ENCODE measurements at places on chromosomes 3 and 15.

GRCh38 chr15:73633991-73634495 is 854 bp upstream of the NPTN start:
- no peak for DNase-seq

GRCh38 chr3:147160984-147161383 is 245.4 kb downstream of the ZIC4 start:
- no peak for DNase-seq

- DNase-seq = no peak
Observed at GRCh38 chr15:78073046-78073787, 4.3 kb downstream of the TBC1D2B start.

- no peak for DNase-seq
Observed at GRCh38 chr15:38622304-38622703, 57.7 kb upstream of the RASGRP1 start.

- DNase-seq = no peak
Observed at GRCh38 chr15:85011160-85011571, 29.5 kb downstream of the PDE8A start.

- no peak for DNase-seq
Observed at GRCh38 chr3:138767498-138768104, 67.1 kb downstream of the PIK3CB start.

GRCh38 chr3:64222501-64223111 is 2.7 kb downstream of the PRICKLE2 start:
- DNase-seq = no peak

DNA sequence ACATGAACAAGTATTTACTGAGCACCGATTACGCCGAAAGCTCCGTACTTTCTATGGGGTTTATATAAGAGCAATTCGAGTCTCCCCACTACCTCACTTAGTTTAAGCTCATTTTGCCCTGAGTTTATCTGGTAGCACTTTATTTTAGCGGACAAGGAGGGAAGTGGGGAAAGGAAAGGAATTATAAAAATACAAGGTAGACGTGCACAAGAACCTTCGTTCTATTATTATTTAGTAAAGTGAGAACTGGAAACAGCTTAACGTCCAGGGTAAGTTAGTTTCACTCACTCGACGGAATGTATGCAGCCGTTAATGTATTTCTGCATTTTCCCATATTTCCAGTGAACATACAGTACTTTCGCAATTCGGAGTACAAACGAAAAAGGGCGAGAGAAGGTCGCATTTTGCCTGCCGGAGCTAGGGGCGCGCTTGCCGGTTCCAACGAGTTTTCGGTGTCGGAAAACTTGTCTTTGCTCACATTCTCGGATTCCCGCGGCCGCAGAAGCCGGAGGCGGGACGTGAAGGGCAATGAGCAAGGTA is 1.2 kb upstream of the STT3B start:
- DNase-seq = no peak

DNA sequence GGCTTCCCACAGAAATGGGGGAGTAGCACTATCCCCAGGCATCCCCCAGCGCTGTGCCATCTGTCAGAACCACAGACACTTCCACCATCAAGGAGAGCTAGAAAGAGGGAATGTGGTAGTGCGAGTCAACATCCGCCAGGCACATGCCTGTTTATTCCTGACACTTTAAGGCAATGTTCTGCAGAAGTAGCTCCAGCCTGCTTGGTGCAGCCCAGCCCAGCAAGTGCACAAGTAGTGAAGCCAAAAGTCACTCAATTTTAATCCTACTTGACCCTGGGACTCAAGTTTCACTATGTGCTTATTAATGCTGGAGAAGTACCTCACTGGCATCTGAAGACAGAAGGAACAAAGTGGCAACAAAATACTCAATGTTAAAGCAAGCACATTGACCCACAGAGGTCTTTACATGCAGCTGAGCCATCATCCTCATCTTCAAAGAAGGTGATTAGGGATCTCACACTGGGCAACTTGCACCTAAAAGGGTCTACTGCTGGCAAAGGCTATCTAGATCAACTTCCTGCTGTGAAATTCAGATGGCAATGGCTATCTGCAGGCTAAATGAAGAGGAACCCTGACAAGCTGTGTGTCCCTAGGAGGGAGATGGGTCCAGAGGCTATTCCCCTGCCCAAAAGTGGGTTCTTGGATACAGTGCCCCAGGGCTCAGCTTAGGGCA is 61.4 kb upstream of the CLDN18 start:
- no peak for DNase-seq

- no peak for DNase-seq
Observed at GRCh38 chr3:140088058-140088457, 153.1 kb downstream of the CLSTN2 start.

DNA sequence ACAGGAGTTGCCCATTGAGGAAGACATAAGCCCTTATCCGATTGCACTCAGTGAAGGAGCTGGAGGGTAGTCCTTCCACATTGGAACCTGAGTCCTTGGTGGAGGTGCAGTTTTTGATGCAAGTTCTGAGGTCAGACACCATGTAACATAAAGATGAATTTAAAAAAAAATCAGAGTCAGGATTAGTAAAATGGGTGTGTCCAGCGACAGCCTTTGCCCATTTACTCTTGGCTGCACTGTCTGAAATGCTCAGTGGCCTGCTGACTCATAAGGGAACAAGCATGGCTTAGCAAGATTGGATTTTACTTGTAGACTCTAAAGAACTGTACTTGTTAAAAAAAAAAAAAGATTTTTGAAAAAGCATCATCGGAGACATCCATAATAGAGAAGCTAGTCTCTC is 241.1 kb upstream of the TOPAZ1 start:
- DNase-seq = no peak

GRCh38 chr15:58957101-58957973 is 23.9 kb upstream of the SLTM start:
- DNase-seq = peak; percentile 24

DNA sequence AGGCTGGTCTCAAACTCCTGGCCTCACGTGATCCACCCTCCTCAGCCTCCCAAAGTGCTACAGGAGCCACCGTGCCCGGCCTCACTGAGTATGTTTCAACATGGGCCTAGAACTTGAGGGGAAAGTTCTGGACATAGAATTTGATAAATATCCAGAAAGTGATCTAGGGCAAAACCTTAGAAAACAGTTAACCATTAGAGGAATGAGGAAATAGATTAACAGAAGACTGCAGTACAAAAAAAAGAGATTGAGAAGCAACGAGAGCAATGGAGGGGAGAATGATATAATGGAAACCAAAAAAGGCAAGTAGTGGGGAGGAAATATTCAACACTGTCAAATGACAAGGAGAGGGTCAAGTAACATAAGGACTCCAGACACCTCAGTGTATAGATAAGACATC is 191.5 kb downstream of the PLCH1 start:
- no peak for DNase-seq

- DNase-seq = no peak
Observed at GRCh38 chr3:141904203-141904602, 27.8 kb downstream of the ATP1B3 start.

DNA sequence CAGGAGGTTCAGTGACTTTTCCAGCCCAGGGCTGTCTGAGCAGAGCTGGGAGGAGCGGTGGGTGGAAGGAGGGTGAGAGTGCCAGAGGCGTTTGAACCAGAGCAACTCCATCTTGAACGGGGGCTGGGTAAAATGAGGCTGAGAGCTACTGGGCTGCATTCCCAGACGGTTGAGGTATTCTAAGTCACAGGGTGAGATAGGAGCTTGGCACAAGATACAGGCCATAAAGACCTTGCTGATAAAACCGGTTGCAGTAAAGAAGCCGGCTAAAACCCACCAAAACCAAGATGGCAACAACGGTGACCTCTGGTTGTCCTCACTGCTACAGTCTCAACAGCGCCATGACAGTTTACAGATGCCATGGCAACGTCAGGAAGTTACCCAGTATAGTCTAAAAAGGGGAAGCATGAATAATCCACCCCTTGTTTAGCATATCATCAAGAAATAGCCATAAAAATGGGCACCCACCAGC is 60.2 kb downstream of the ABTB1 start:
- DNase-seq = no peak

- no peak for DNase-seq
Observed at GRCh38 chr15:91329914-91330313, 229.9 kb downstream of the SV2B start.

GRCh38 chr3:56291244-56291680 is 177.0 kb downstream of the ERC2 start:
- DNase-seq = no peak

DNA sequence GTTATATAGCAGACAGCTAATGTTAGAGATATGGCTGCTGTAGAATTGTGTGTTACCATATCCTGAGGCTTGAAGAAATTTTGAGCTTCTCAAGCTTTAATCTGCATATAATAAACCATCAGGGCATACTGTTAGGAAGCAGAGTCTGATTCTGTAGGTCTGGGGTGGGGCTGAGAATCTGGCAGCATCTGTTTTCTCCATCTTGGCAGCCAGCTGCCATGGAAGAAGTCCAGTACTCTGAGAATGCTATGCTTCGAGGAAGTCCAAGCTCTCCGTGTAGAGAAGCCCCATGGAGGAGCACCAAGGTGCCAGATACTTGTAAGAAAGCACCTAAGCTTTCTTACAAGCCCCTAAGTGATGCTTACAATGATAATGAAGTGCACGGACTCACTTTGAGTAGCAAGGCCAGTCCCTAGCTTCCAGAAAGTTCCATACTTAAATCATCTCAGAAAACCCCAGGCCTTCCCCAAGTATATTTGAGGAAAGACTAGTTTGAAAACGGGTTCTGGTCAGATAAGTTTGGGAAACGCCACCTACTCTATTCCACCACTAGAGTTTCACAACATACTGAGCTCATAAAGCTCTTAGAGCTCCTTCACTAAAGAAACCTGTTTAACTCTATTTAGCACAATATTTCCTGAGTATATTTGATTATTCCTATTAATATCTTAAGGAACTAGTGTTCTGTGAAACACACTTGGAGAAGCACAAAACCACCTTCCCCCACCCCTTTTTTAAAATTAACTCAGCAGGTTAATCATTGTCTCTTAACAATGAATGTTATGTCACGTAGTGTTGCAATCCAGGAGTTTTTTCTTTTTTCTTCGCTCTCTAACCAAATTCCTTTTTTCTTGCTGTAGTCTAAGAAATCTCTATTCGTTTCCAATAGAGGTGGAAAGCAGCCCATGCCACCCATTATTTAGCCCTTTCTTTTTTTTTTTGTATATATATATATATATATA is 59.9 kb upstream of the RASGRP1 start:
- DNase-seq = no peak

DNA sequence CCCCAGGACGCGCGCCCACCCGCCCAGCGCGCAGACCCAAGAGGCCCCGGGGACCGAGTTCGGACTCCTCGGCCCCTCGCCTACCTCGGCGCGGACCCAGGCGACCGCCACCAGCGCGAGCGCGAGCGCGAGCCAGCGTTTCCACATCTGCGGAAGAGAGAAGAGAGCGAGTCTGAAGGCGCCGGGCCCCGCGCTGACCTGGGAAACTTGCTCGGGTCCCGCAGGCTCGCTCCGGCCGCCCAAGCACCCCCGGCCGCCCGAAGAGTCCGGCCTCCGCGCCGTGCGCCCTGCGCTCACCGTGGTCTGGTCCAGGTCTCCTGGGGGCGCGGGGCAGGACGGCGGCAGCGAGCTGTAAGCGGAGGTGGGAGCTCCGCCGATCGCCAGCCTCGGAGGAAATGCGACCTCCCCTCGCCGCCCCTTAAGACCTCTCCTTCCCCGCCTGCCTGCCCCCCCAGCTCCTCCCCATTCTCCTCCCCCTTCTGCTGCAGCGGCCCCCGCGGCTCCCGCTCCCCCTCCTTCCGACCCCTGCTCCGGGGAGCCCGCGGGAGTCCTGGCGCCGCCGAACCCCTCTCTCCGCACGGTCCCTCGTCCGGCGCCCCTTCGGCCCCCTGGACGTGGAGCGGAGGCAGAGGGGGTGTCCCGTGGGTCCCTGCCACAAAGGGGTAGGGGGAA is at the start of gene FSTL1:
Gene FSTL1, minus strand, starts transcription at position 393 of the 672 bp plus-strand sequence. Its CDS starts 246 bp downstream, at position 147.
- no peak for DNase-seq

- no peak for DNase-seq
Observed at GRCh38 chr3:37326801-37327200, 152.4 kb upstream of the LRRFIP2 start.

GRCh38 chr15:26736502-26737248 is 36.2 kb downstream of the GABRB3 start:
- DNase-seq = no peak

DNA sequence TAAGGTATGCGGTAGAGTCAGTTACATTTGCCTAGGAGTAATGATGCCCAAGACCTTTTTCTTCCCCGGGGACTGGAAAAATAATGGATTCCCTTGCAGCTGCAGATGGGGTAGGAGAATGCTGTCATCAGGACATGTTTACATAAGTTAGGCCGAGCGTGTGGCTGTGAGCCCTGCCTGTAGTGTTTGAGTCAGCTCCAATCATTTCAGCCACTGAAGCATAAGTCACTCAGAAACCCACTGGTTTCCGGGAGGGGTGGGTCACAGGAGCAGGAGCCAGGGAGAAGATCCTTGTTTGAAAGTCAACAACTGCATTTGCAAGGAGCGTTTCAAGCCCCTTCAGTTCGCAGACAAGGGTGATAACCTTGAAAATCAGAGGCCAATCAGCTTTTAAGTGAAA is 562.3 kb downstream of the MCTP2 start:
- DNase-seq = no peak

- no peak for DNase-seq
Observed at GRCh38 chr3:146142757-146143156, 18.2 kb downstream of the PLOD2 start.

GRCh38 chr3:29079358-29079757 is 201.5 kb upstream of the RBMS3 start:
- no peak for DNase-seq

DNA sequence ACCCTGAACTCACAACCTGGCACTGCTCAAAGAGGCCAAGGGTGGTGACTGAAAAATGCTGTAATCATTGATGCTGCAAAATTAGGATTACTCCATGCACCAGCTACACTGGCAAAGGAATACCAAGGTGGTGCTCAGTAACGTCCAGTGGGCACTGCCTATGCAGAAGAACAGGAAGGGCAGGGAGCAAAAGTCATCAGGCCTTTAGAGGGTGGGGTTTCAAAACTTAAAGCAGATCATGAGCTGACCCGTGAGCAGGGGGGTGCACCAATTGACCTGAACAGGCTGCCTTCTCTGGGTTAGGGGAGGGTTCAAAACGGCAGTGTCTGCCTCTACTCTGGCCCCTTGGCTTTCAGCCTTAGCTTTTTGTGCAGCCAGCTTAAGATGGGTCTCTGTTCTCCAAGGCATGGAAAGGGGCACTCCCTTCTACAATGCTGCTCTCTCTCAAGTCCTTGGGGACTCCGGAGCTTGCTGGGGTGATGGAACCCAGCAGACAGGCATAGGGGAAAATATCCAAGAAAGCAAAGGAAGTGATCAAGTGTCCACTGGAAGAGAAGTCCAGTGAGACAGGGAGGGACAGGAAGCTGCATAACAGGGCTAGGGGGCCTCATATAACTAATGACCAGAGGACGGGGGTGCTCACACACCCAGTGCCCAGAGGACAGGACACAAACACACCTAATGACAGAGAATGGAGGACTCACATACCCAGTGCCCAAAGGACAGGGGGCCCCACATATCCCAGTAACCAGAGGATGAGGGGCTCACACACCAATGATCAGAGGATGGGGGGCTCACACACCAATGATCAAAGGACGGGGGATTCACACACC is 11.4 kb downstream of the RAB6B start:
- DNase-seq = no peak

Data from stimulated activated CD8-positive, alpha-beta memory T cell treated with anti-CD3 and anti-CD28 coated beads, Interleukin-4, amount 100 ng/mL, for 4 hours (primary cell).